ENCODE measurements at places on chromosomes 13 and 19.

- no peak for DNase-seq
Measured at GRCh38 chr19:10737722-10738121, 19.8 kb downstream of the DNM2 start.

DNA sequence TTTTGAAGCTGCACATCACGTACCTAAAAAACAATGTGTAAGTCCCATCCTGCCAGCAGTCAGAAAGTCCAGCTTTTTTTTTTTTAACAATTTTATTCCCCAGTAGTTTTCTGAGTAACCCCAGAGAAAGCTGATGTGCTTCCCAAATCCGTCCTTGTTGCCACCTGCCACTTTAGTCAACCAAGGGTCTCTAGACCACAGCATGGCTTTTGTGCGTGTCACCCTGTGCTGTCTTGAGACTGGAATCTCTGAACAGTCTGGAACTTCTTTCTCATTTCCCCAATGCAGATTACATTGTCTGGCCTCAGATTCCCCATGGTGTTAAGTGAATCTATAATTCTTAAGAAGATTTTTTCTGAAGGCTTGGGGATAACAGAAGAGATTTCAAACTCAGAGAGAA lies 289.2 kb upstream of the KLF12 start:
- DNase-seq, result no peak

GRCh38 chr19:53907193-53907581 lies 1.9 kb upstream of the CACNG7 start:
- no peak for DNase-seq

GRCh38 chr13:104315606-104316005 lies 1249.4 kb upstream of the SLC10A2 start:
- DNase-seq, result peak; percentile 79

GRCh38 chr19:42010245-42011126 lies 16.5 kb upstream of the ATP1A3 start:
- DNase-seq, result peak; percentile 84

DNA sequence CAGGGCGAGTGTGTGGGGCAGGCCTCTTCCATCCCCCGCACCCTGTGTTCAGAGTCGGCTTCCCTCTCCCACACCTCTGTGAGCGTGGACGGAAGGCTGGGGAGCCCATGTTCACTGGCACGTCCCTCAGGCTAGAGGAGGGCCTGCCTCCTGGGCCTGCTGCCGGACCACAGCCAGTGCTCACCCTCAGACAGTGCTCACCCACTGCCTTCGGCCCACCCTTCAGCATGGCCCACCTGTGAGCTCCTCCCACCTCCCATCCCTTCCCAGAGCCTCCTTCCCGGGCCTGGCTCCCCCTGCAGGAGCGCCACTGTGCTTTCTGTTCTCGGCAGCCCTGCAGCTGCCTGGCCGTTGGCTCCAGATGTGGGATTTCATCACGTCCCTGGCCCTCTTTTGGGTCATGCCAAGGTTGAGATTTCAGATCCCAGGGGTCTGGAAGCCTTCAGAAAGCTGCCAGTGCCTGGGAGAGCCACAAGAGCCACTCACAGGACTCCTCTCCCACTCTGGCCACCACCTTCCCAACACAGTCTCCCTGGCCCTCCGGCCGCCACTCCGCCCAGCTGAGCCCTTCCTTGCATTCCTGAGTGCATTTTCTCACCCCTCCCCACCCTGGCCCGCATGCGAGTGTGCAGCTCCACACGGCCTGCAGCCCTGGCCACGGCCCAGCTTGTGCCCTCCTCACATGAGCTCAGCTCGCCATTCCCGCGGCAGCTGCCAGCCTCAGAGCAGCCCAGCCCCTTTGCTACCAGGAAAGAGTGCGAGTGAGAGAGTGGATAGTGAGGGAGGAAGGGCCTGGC lies 25.3 kb downstream of the CAPN12 start:
- DNase-seq, result peak; percentile 56

DNA sequence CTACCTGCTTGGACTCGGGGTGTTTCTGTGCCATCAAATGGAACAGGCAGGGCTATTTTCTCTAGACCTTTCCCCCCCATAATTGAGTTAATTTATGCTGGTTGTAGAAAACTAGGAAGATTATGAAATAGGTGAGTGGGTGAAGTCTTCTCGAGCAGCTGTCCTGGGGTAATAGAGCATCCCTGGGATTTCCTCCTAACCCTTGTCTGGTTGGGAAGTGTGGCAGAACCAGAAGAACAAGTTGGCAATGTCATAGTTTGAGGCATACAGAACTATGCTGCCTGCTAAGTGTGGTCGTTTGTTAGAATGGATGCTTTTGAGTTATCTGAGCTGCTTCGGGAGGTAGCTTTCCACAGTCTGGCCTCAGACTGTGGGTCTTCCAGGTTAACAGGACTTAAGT lies 3.7 kb downstream of the GATAD2A start:
- DNase-seq, result no peak

DNA sequence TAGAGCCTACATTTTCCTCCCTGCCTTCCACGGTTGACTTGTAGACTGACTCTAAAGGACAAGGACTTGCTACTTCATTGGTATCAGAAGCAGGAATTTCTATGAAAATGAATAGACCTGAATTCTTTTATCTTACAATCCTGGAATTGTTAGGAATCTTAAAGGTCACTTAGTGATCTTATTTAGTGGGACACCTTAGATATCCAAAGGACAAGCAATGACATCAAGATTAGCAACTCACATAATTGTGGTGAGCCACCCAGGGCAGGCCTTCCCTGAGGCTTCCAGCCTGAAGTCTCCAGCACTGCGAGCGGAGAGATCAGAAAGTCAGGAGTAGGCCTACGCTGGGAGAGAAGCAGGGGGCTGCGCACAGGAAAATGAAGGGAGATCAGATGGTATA lies 37.8 kb downstream of the KLF5 start:
- no peak for DNase-seq
